OCI-M1 (cell line): ENCODE measurements at places on chromosomes 11 and 22.
A peak's percentile ranks its signal among the peaks of the same experiment; 100 is the strongest.

DNA sequence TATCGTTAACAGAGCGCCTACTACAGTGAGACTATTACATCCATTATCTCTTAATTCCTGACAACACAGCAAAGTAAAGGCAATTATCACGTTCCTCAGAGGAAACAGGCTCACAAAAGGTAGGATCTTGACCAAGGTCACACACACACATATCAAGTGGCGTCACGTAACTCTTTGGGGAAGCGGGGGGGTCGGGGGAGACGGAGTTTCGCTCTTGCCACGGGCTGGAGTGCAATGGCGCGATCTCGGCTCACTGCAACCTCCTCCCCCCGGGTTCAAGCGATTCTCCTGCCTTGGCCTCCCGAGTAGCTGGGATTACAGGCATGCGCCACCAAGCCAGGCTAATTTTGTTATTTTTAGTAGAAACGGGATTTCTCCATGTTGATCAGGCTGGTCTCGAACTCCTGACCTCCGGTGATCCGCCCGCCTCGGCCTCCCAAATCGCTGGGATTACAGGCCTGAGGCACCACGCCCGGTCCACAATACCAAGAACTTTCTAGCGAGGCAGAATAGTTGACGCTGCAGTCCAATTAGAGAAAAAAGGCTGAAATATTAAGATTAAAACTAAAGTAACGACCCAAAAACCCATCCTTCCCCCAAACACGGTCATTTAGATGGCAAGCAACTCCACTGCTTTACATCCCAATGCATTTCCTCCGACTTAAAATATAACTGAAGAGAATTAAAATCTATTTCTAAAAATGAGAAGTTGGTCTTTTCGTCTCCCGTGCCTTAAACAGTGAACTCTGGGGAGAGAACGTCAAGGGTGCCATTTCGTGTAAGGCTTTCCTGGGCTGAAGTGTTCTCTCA lies 1.2 kb downstream of the DDX17 start:
- DNase-seq: peak; percentile 77

DNA sequence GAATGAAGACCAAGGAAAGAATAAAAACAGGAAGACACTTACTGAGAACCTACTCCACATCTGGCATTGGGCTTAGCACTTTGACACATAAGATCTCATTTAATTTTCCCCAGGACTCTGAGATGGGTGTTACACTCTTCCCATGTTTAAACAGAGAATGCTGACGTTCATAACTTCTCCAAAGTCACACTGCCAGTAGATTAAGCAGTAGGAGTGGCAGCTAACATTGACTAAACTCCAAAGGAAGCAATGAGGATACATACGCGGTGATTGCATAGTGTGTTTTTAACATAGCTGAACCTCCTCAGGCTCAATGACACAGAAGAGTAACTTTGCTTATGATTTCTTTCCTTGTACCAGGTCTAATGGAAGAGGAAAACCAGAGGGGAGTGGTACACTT lies 14.5 kb upstream of the OR10V1 start:
- DNase-seq: no peak

GRCh38 chr11:26753723-26754504 lies 32.1 kb upstream of the SLC5A12 start:
- DNase-seq: peak; percentile 70

- no peak for DNase-seq
These were observed 12.2 kb upstream of the SLC37A4 start for GRCh38 chr11:119042927-119043326.

- DNase-seq: no peak
These were observed 3.2 kb downstream of the LRRC4C start for GRCh38 chr11:41456269-41456668.

GRCh38 chr22:44758344-44758973 lies 6.1 kb downstream of the ARHGAP8 start:
- no peak for DNase-seq

DNA sequence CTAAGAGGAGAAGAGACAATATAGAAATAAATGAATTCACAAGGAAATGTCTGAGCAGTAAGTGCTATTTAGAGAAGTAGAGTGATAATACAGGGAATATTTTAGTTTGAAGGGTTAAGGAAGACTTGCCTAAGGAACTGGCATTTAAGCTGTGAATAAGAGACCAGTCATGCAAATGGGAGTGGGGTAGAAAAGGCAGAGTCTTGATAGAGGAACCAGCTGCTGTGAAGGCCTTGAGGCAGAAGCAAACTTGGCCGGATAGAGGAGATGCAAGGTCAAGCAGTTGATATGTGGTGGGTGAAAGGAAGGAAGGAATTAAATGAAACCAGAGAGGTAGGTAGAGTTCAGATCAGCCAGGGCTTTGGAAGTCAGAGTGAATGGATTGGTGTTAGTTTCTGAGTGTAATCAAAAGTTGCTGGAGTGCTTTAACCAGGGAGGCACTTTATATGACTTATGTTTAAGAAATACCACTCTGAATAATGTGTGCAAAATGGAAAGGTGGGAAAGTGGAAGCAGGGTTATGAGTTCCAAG lies 198.4 kb upstream of the SESN3 start:
- no peak for DNase-seq

GRCh38 chr11:65383778-65384177 lies 1.3 kb upstream of the SLC25A45 start:
- no peak for DNase-seq

DNA sequence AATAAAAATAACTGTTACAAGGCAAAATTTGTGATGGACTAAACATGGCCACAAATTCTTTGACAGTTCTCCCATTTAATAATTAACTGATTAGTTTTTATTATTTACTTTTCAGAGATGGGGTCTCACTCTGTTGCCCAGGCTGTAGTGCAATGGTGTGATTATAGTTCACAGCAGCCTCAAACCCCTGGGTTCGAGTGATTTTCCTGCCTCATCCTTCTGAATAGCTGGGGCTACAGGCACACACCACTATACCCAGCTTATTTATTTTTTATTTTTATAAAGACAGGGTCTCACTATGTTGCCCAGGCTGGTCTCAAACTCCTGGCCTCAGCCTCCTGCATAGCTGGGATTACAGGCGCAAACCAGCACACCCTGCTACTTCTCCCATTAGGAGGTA lies 4.5 kb upstream of the PATL1 start:
- DNase-seq: no peak

- no peak for DNase-seq
These were observed 10.1 kb downstream of the C11orf91 start for GRCh38 chr11:33690290-33691065.

GRCh38 chr11:73152861-73153483 lies 10.9 kb upstream of the FCHSD2 start:
- no peak for DNase-seq

DNA sequence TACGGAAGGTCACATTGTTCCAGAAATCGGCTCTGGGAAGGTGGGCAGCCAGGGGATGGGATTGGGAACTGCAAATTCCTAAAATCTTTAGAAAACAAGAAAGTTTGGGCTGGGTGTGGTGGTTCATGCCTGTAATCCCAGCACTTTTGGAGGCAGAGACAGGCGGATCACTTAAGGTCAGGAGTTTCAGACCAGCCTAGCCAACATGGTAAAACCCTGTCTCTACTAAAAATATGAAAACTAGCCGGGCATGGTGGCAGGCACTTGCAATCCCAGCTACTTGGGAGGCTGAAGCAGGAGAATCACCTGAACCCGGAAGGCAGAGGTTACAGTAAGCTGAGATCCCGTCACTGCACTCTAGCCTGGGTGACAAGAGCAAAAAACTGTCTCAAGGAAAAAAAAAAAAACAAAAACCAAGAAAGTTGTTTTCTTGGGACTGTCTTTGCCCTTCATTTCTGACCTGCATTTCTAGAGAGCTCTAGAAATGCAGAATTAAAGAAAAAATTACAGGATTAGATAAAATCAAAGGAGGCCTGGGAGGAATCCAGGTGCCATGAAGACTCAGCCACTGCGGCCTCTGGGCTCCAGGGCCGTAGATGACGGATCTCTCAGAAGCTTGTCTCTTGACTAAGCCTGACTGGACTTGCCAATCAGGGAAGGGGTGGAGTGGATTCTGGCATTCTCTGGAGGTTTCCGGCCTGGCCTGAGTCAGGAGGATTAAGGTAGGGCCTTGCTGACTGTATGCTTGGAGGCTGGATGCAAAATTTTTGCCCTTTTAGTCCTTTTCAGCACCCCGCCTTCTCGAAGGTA lies 5.3 kb upstream of the MALAT1 start:
- no peak for DNase-seq

DNA sequence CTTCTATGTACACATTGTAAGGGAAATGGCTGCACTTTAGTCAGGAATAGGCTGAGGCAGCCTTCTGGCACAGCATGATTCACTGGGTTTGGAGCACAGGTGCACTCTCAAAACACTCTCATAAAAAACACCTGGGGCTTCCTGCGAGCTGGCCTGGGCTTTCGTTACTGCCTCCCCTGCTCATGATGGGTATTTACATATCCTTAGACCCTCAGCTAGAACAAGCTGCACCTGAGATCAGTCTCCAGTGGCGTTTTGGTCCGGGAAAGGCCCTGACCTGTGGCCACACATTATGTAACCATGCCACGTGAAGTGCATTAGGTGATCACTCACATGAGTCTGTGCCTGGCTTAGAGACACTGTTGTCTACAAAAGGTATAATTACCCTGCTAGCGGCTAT lies 321.7 kb downstream of the TMEM135 start:
- no peak for DNase-seq

- DNase-seq: no peak
These were observed 208.6 kb downstream of the KIRREL3 start for GRCh38 chr11:126791991-126792390.

DNA sequence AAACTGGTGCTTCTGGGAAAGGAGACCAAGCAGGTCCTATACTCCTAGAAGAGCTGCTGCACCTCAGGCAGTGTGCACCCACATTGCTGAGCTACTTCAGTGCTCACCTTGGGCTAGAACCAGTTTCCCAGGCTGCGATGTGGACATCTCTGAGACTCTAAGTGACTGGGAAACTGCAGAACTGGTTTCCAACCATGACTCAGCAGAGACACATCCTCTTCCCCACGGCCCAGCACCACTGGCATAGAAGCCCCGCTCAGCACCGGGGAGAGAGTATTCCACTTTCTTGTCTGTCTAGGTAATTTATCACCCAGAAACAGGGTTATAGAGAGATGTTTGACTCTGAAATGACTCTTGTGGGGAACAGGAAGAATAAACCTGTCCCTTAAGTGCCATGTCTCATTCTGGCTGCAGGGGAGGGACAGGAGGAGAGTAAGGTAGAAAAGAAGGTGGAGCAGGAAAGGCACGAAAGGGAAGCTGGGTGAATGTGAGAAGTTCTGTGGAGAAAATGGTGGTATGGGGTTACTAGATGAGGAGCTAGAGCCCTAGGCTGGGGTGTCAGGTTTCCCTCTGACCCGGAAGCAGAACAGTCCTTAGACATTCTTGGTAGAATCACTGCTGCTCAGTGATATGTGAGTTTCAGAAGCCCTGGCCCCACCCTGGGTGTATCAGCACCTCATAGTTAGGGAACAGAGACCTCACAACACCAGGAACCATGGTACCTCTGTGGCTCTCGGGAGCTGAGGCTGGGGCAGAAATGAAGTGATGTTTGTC lies 340.4 kb upstream of the NCAM1 start:
- no peak for DNase-seq

DNA sequence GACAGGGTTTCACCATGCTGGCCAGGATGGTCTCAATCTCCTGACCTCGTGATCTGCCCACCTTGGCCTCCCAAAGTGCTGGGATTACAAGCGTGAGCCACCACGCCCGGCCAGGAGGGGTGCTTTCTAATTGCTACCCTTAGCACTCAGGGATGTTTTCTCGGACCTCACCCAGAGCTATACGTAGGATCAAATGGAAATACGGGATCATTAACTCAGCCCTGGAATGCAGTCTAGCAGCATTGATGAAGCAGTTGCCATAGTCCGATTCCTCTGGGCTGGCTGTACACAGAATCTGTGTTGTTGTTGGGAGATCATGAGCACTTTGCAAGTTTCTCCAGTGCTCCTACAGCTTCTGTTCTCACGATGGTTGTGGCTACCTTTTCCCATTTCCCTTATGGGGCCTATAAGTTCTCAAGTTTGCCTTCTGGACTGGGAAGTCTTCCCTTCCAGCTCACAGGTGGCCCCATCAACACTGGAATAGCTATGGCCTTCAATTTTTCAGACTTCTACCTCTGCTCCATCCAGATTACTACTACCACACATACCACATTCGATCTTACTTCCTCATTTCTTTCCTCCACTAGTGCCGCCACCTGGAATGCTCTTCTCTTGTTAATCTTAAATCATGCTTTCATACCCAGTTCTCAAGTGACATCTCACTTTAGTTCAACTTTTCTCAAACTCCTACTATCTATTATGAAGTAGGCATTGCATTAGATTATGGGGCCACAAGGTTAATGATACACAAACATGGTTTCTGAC lies 16.1 kb upstream of the PCF11 start:
- DNase-seq: peak; percentile 97

GRCh38 chr11:119699227-119699626 lies 29.8 kb downstream of the NECTIN1 start:
- no peak for DNase-seq

DNA sequence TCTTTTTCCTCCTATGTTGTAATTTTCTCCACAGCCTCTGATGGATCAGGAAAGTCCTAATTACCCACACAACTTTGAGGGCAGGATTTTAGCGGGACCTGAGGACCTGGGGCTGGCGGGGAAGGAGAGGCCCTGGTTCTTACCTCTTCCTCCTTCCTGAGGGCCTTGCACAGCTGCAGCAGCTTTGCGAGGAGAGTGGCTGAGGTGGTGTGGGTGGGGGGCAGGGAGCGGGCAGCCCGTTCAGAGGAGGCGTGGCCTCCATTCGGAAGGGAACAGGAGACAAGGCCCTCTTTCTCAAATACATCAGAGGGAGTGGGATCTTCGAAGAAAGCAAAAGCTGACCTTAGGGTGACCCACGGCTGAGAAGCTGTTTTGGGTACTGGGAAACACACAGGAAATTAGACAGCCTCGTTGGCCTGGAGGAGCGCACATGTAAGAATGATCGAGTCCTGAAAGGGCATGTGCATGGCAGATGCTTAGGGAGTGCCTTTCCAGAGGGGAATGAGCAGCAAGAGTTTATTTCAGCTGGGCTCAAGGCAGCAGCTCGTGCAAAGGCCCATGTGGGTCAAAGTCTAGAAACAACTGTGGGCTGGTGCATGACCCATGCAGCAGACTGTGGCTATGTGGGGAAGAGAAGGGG lies 76.6 kb upstream of the NARS2 start:
- DNase-seq: no peak

- DNase-seq: no peak
These were observed 778.3 kb upstream of the LRRC4C start for GRCh38 chr11:42237701-42238235.
